ENCODE measurements at places on chromosomes 3 and 15.
A peak's percentile ranks its signal among the peaks of the same experiment; 100 is the strongest.

GRCh38 chr3:69932501-69932900 lies 67.0 kb upstream of the SAMMSON start:
- DNase-seq, result no peak

- DNase-seq, result no peak
Measured at GRCh38 chr15:39592500-39592899, 11.6 kb downstream of the THBS1 start.

- DNase-seq, result peak; percentile 47
Measured at GRCh38 chr3:9500108-9501050, 53.2 kb downstream of the LHFPL4 start.

GRCh38 chr3:183401678-183402077 lies 26.7 kb downstream of the MCF2L2 start:
- DNase-seq, result no peak

- DNase-seq, result no peak
Measured at GRCh38 chr3:39531665-39532064, 64.2 kb downstream of the MOBP start.

Measured in effector CD4-positive, alpha-beta T cell (primary cell).